NCI-H2081 (cell line): ENCODE measurements at places on chromosomes 1 and 21.

DNA sequence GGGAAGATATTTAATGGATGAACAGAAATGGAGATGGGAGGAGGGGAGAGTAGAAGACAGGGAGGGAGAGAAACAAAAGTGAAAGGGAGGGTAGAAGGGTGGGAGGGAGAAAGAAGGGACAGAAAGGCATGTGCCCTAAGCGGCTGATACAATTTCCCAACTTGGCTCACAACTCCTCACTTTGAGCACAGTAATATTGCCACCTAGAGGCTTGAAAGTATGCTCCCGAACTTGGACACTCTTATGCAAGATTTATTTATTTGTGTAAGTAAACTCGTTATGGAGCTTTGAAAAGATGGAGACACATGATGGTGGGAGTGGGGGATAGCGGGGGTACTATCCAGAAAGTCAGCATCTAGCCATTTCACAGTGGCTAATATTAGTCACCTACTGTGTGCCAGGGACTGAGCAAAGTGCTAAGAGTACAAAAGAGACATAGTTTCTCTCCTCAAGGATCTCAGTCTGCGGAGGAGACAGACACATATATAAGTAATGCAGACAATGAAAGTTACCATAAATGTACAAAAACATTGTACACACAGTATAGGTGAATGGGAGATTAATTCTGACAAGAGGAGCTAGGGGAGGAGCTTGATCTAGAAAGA is 189.7 kb downstream of the SEC16B start:
- peak; percentile 32 for DNase-seq

- no peak for DNase-seq
Observed at GRCh38 chr1:218247339-218247738, 37.8 kb upstream of the RRP15 start.

DNA sequence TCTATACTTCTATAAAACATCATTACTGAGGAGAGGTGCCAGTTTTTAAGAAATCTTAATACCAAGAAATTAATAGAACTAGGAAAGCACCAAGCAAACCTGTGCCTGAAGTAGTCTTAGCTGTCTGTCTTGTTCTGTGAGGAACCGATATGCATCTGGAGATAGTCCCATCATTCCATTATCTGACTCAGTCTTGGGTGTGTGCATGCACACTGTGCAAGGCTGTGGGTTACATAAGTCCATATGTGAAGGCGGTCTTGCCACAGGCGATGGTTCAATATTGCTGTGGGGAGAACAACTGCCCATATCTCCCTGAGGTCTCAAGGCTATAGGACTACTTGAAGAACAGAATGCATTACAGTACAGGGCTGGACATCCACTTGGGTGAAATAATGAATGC is 33.8 kb downstream of the STIL start:
- no peak for DNase-seq

- no peak for DNase-seq
Observed at GRCh38 chr1:97350662-97351061, 570.2 kb downstream of the DPYD start.

GRCh38 chr1:171484760-171485374 is 463 bp upstream of the PRRC2C start:
- DNase-seq: no peak

GRCh38 chr1:62593825-62594394 is 3.4 kb upstream of the ANGPTL3 start:
- no peak for DNase-seq

DNA sequence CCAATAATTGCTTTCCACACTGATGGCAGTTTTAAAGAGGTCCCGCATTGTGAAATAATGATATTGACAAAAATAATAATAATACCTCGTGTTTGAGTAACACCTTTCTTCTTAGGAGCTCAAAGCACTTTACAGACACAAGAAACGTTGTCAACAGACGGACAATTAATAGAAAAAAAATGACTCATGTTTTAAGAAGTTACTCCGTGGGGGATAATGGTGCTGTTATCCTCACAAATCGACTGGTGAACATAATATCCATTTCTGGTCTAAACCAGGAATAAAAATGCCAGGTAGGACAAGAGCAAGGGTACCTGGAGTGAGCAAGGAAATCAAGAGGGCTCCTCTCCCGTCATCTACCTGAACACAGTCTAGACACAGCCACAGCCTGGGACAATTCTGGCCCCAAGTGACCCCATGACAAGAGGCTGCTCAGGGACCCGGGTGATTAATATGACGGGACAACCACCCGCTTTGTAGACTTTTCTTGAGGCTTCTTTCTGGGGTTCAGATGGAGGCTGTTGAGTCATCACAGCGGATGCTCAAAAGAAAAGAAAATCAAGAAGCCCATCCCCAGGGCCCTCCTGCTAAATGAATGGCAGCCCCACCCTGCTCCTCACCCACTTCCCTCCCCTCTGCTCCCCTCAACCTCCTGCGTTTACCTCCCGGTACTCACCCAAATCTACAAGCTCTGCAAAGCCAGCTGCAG is 146.2 kb upstream of the IRF2BP2 start:
- no peak for DNase-seq

- DNase-seq: no peak
Observed at GRCh38 chr1:112502826-112503225, 5.9 kb upstream of the WNT2B start.

- no peak for DNase-seq
Observed at GRCh38 chr1:114164840-114165543, 11.3 kb upstream of the SYT6 start.

- no peak for DNase-seq
Observed at GRCh38 chr1:156959925-156960324, 39.5 kb downstream of the LRRC71 start.

DNA sequence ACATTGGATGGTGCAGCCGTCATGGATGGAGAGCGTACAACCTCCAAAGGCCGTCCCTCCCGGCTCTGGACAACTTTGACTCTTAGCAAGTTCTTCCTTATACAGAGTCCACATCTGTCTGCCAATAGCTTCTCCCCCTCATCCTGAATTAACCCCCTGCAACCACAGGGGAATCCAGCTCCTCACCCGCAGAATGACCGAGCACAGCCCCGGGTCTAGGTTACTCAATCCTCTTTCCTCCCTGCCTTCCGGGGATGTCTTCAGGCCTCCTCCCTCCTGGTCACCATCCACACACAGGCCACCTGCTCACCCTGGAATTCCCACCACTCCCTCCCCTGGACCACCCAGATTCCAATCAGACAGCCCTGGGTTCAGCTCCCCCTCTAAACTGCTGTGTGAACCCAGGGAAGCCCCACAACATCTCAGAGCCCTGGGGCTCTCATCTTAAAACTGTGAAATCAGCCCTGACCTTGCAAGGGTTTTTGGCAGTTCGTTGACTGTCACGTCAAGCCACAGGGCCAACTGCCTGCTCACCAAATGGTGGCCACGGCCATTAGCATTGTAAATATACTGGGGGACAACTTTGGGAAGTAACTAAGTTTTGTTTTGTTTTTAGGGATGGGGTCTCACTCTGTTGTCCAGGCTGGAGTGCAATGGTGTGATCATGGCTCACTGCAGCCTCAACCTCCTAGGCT is 54.2 kb downstream of the HSPG2 start:
- DNase-seq: no peak

- no peak for DNase-seq
Observed at GRCh38 chr1:119790451-119791198, 20.6 kb downstream of the REG4 start.

DNA sequence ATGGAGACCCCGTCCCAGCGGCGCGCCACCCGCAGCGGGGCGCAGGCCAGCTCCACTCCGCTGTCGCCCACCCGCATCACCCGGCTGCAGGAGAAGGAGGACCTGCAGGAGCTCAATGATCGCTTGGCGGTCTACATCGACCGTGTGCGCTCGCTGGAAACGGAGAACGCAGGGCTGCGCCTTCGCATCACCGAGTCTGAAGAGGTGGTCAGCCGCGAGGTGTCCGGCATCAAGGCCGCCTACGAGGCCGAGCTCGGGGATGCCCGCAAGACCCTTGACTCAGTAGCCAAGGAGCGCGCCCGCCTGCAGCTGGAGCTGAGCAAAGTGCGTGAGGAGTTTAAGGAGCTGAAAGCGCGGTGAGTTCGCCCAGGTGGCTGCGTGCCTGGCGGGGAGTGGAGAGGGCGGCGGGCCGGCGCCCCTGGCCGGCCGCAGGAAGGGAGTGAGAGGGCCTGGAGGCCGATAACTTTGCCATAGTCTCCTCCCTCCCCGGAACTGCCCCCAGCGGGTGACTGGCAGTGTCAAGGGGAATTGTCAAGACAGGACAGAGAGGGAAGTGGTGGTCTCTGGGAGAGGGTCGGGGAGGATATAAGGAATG is 505 bp downstream of the LMNA start:
- DNase-seq: no peak

DNA sequence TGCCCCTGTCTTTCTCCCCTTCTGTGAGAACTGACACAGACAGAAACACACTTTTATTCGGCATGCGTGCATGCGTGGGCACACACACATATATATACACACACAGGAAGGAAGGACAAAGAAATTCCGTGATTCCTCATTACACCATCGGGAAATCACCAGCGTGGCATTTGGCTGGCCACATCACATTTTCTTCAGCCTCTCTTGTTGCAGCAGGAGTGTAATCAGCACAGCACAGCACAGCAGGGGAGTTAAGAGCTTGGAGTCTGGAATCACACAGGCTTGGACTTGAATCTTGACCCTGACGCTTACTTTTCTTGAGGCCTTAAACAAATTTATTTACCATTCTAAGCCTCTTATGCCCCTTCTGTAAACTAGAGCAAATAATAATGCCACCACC is 45.3 kb upstream of the EPHA8 start:
- no peak for DNase-seq

- no peak for DNase-seq
Observed at GRCh38 chr1:168422203-168422847, 121.5 kb downstream of the XCL2 start.

- no peak for DNase-seq
Observed at GRCh38 chr1:27122652-27123051, 32.3 kb downstream of the SLC9A1 start.

GRCh38 chr1:106173101-106173500 is 883.4 kb upstream of the PRMT6 start:
- DNase-seq: no peak

GRCh38 chr1:25872713-25873112 is 2.8 kb downstream of the PAQR7 start:
- DNase-seq: no peak

DNA sequence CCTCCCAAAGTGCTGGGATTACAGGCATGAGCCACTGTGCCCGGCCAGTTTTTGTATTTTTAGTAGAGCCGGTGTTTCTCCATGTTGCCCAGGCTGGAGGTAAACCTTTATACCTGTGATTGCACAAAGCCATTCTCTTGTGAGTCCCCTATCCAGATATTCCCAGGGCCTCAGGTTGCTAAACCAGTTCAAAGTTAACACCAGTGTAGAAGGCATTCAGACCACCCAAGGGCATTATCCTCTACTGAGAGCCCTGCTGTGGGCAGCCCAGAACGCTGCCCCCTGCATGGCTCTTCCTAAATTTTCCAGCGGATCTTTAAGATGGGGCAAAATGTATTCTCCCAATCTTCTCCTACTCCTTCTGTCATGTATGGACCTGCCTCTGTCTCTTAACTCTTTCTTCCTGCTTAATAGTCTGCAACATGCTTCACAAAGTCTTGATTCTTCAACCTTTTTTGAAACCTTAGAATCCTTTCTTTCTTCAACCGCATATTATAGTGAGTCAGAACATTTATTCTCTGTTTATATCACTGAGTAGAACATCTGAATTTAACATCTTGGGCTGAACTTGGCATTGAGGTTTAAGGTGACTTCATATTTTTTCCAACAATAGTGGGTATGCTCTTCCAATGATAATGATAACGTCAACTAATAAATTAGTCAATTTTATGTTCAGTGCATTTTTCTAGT is 36.0 kb downstream of the UBE4B start:
- DNase-seq: no peak

DNA sequence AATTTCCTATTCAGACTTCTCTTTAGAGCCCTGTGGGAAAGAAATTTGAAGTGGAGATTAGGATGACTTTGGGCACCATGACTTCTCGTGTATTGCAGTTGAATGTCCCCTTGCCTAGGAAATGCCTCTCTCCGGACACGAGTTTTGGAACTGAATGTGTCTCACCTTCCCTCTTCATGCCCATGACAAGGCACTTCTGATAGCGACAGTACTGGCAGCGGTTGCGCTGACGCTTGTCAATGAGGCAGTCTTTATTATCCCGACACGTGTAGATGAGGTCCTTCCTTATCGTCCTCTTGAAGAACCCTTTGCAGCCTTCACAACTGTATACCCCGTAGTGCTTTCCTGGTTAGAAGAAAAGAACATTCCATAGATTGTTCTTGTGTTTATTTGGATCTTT is 28.1 kb downstream of the RXRG start:
- DNase-seq: no peak

DNA sequence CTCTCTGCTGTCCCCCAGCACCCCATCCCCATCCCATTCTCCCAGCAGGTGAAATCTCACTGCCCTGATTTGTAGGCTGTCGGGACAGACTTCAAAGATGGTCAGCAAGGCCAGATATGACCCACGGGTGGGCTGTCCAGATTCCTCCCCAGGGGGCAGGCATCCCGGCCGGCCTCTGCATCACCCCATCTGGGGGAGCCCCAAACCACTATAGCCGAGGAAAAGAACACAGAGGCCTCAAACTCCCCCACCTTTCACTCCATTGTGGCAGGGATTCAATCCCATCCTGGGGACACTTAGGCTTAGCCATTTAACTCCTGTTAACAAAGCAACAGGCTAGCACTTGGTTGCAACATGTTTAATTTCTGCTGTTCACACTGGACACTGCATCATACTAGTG is 8.8 kb downstream of the MUL1 start:
- no peak for DNase-seq
